ENCODE measurements at places on chromosomes 4 and X.

DNA sequence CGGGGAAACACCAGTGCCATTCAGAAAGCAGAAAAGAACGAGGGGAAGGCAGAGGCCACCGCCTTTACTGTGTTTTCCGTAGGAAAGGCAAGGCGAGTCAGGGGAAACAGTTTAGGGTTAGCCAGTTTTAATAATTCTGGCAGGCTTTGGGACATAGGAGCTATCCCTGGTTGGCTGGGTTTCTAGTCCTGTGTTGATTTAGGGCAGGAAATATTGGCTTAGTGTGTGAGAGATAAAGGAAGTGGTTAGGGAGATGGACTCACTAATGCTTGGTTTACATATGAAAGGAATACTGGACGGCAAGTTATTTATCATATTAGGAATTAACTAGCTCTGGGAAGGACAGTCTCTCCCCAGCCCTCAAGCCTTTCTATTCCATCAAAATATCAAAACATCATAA lies 53.1 kb downstream of the SYNPO2 start:
- DNase-seq = no peak

DNA sequence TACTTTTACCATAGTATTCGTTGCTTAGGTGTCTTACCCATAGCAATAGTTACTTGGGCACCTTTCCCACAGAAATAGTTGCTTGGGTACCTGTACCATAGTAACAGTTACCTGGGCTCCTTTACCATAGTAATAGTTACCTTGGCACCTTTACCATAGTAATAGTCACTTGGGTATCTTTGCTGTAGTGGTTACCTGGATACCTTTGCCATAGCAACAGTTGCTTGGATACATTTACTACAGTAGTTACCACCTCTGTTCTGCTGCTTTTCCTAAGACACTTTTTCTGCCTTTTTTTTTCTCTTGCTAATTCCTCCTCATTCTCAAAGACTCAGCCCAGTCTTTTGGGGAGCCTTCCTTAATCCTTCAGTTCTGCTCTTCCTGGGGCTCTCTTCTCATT lies 272.8 kb upstream of the PUDP start:
- no peak for DNase-seq

- no peak for DNase-seq
Observed at GRCh38 chr4:87659247-87659931, 9.3 kb downstream of the DMP1 start.

GRCh38 chr4:54781756-54782155 lies 124.0 kb downstream of the KIT start:
- no peak for DNase-seq

GRCh38 chrX:106608016-106608415 lies 3.8 kb upstream of the RADX start:
- peak; percentile 20 for DNase-seq

Data from CD4-positive, alpha-beta T cell treated with Interferon gamma for 1 hour (primary cell).